ENCODE measurements at places on chromosomes 7 and 10.

DNA sequence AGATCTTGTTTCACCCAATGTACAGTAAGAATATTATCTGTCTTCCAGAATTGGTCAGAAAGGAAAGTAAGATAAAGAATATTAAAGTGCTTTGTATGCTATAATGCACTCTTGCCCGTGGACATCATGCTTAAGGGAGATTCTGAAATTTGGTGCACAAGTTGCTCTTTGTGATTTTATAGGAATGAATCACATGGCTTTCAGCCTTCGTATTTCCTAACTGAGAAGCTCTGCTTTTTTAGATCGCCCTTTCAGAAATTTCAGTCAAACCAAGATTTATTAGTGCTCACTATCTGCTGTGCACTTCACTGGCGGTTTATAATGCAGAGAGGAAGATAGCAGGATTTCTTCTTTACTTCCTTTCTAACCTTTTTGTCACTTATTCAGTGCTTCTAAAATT lies 1248.5 kb upstream of the LRRN3 start:
- DNase-seq = no peak

- DNase-seq = peak; percentile 28
Observed at GRCh38 chr10:44853148-44853734, 57.9 kb upstream of the TMEM72 start.

DNA sequence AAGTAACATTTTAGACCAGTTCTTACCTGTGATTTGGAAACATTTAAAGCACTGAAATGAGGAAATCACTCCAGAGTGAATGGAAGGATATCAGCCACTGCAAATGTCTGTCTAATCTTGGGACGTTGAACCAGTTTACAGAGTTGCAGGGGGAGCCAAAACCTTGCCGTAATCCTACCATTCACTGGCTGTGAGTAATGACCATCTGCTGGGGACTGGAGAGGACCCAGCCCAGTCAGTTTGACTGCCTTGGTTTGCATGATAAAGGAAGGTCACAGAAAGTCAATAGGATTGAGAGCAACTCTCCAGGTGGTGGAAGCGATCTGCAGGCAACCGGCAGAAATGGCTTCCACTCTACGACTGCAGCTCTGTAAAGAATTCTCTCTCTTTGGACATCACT lies 167.2 kb downstream of the AKR1D1 start:
- no peak for DNase-seq

DNA sequence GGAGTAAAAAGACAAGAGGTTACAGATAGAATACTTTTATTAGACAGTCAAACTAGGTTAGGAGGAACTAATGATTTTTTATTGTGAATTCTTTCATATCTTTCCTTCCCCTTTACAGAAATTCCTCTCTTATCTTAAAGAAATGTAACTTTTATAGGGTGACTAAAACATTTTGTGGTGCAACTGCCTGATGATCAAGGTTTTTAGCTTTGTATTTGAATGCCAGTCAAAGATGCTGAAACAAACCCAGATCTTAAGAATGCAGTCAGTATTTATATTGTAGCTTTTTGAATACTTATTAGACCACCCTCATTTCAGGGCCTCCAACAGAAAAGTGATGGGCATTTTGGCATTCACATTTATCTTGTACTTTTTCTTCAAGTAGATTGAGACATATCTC lies 27.4 kb downstream of the TAX1BP1 start:
- DNase-seq = no peak

GRCh38 chr10:101107771-101108170 lies 23.3 kb upstream of the TLX1 start:
- no peak for DNase-seq

DNA sequence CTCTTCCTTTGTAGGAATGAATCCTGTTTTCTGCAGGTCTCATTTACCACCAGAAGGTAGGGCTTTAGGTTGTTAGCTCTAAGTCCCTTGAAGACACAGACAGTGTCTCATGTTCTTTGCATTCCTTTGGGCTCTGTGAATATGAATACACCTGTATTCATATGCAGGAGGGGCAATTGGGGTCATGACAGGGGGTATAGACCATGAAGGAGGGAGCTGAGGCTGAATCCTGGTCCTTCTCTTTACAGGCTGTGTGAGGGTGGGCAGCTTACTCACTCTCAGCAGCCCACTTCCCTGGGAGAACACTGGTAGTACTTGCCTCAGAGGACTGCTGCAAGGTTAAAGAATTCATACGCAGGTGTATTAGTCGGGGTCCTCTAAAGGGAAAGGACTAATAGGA lies 267.2 kb upstream of the MGMT start:
- no peak for DNase-seq

DNA sequence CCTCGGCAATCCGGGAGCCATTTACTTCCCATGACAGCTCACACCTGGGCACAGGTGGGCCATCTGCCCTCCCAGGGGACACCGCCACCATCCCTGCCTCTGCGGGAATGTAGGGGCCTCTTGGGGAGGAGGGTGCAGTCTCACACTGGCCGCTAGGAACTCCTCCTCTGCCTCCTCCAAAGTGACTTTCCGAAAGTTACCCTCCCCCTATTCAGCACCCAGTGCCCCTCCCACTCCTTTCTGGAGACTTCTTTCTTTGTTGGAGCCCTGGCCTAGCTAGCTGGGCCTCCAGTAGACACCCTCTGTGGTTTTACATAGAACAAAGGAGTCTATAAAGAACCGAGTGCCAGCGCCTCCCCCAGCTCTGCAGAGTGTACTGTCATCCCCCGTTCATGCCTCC lies 45.8 kb upstream of the MNX1 start:
- no peak for DNase-seq

DNA sequence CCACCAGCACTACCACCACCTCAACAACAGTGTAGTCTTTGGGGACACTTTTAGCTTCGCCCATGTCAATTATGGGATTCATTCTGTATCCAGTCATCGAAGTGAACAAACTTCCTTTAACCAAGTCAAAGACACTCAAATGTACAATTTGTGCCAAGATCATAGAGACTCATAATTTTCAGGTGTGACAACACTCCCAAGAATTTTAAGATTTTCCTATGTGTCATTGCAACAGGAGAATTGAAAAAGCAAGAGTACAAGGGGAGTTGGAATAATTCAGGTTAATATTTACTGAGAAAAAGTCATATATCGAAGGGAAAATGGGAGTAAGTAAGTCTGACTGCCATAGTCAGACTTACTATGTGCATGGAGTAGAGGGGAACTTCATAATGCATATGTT lies 26.2 kb downstream of the PON1 start:
- DNase-seq = no peak

- no peak for DNase-seq
Observed at GRCh38 chr10:4767033-4767814, 58.8 kb upstream of the AKR1E2 start.

DNA sequence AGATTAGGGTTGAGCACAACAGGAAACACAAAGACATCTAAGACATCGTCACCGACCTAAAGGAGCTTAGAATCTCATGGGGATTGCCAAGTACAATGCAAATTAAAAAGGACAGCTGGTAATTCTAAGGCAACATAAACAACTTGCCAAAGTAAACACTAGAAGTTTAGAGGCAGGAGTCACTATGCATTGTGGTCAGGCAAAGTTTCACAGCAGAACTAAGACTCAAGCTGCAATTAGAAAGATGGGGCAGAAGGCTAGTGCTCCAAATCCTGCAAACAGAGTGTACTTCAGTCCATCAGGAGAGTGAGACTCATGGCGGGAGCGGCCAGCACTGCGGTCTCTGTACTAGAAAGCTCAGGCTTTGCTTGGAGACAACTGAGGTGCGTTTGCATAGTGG lies 52.7 kb downstream of the HIPK2 start:
- no peak for DNase-seq

- DNase-seq = no peak
Observed at GRCh38 chr7:28005075-28005846, 175.3 kb downstream of the JAZF1 start.

GRCh38 chr7:40611095-40611871 lies 476.5 kb downstream of the SUGCT start:
- DNase-seq = no peak

DNA sequence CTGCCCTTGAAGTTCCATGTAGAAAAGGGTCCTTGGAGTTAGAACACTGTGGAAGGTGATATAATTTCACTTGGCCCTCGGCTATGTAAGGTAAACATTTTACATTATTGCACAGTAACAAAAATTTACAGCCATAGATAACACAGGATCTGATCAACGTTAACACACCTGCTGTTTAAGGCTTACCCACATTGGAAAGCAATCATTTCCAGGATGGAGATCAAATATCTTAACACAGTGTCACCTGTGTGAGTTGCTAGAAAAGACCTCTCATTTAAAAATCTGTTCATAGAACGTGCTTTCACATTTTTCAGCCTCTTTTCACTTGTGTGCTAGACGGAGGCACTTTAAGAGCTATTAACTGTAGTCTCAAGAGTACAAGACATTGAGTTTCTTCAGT lies 1.9 kb downstream of the TMEM229A start:
- no peak for DNase-seq

DNA sequence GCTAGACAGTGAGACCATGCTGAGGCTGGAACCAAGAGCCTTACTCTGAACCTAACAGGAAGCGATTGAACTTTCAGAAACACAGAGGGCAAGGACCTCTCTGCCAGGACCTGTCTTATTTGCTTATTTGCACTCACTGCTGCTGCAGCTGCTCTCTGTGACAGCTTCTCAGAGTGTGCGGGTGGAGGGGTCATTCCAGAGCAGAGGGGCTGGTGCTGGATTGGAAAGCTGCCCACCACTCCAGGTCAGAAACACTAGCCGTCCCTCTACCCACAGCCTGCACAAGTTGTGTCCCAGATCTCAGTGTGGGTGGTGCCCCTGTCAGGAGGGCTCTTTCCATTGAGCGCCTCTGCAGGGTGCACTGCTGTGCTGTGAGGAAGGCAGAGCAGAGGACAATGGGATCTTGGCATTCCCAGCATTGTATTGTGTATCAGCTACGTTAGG lies 126.2 kb downstream of the CCNY start:
- no peak for DNase-seq

- DNase-seq = no peak
Observed at GRCh38 chr10:3785851-3786271, 852 bp upstream of the KLF6 start.

DNA sequence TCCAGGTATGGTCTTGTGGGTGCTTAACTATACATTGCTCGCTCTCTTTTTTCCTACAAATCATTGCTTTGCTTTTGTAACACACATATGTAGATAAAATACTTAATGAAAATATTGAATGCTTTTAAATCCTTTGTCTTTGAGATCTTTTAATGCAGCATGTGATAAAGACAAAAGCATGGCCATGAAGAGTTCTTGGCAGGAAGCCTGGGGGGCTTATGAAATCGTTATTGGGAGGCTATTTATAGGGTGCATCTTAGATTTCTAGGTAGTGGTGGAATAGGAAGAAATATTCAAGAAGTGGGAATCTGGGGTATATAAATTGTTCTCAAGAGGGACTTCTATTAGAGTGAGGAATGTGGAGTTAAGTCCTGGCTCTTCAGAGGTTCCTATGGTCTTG lies 21.9 kb downstream of the UBE2D1 start:
- no peak for DNase-seq

DNA sequence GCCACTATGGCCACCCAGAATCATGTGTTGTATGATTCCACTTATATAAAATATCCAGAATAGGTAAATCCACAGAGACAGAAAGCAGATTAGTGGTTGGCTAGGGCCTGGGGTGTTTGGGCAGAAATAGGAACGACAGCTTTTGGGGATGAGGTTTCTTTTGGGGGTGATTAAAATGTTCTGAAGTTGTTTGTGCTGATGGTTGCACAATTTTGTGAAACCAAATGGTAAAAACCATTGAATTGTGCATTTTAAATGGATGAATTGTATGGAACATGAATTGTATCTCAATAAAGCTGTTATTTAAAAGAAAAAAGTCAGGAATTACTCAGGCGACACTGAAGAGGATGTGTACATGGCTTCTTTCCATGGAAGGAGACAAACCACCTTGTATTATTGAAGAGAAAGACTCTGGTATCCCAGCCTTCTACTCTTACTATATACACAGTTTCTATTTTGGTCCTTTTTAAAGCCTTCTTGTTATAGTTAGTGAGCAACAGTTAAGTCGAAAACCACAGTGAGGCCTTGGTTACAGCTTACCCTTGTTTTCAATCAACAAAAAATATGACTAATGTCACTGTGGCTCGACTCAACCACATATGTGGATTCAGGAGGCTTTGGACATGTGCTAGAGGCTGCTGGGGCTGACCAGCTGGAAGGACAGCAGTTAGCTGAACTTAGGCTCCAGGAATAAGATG lies 57.1 kb upstream of the KMT2E start:
- DNase-seq = no peak

Data from fibroblast of skin of left quadriceps (primary cell).